ENCODE measurements at places on chromosomes 6 and 20. TPM values are rescaled to one million over a fixed set of nuclear protein-coding genes. Genes with fewer than 3 reads are reported as not detected.

Gene SMLR1
- total RNA-seq: not detected

Gene LGSN
- total RNA-seq: not detected

Gene CNKSR3
- 0.12 TPM for total RNA-seq

Gene NKX2-2
- not detected for total RNA-seq

Gene OR2J1
- not detected for total RNA-seq

Gene OSER1
- 28.4 TPM for total RNA-seq

Gene ZNF391
- 3.1 TPM for total RNA-seq

Gene USP49
- 8.4 TPM for total RNA-seq

Gene EGFL8
- 6.1 TPM for total RNA-seq
